ENCODE measurements at places on chromosomes 12 and 14.

GRCh38 chr14:81859046-81859445 is 325.4 kb upstream of the SEL1L start:
- DNase-seq = no peak

DNA sequence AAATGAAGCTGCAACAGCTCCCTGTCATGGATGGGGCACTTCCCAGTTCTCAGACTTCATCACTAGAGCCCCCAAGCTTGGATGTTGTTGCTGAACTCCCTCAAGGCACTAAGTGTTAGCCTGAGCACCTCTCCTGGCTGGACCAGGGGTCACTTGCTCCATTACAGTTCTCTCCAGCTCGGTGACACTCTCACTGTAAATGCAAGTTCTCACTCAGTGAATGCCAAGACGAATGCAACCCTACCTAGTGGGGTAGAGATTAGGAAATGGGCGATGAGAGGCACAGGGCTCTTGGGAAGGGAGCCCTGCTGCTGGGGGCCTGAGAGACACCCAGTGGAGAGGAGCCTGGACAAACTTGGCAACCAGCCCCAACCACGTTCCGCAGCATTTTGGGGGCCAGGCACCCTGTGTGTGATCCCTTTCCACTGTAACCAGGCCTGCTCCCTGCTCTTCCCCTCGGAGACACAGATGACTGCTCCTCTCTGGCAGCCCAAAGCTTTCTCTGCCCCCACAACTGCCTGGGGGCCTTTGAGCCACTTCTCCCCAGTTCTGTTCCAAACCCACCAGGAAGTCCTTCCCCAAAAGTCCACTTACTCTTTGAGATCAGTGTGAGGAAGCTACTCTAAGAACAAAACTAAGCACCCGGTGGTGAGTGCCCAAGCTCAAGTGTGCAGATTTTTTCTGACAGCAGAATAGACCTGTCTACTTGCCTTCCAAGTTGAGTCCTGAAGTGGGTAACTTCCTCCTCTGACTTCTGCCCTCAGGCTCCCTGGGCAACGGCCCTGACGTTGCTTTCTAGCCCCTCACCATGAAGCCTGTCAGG is 8.0 kb upstream of the SELPLG start:
- DNase-seq = no peak

DNA sequence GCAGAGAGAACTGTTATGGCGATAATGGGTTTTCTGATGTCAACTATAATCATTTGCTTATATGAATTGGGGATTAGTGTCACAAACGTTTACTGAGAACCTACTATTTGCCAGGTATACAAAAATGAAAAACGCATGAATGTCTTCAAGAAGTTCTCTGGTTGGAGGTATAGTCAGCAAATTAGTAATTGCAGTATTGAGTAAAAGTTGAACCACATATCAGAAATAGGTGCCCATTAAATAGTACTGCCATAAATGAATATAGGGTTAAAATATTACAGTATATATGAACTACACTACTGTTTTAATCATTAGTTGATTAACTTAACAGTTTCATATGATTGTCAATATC is 60.0 kb downstream of the PTPRB start:
- no peak for DNase-seq

DNA sequence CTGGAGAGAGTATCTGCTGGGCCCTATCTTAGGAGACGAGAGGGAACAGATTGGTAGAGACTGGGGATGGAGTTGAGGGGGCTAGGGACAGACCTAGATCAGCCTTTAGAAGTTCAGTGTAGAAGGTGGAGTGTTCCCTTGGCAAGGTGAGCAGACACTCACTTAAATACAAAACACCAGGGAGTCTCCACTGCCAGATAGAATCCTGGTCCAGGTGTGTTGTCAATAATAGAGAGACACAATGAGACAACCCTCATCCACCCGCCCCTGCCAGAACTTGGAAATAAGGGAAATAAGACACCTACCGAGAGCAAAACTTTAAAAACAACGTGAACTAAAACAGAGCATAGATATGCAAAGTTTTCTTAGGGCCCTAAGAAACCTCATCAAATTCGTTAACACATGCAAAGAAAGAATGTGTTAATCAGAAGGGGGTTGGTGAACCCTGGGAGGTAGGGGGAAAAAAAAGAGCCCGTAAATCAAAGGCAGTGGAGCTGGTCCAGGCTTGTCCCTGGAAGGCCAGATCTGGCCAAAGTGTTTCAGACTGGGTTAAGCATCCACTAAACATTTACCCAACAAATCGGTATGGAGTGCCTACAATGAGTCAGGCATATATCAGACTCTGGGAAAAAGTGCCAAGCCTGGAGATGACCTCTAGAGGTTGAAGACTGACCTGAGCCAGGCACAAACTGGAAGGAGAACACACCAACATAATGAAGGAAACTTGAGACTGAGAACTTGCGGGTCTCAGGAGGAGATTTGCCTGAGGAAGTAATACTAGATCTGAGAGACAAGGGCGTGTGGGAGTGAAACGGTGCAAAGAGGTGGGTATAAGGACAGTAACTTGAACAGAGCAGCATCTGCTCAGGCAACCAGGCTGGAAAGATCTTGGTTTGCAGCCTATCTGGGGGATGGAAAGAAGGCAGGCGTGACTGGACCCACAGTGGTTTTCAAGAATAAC is 37.0 kb upstream of the OTX2 start:
- DNase-seq = peak; percentile 95

GRCh38 chr12:52045794-52046199 is 5.4 kb upstream of the NR4A1 start:
- DNase-seq = no peak

GRCh38 chr14:56000846-56001245 is 117.4 kb upstream of the PELI2 start:
- no peak for DNase-seq

GRCh38 chr12:118052324-118053070 is 8.5 kb downstream of the WSB2 start:
- DNase-seq = peak; percentile 4

GRCh38 chr12:6061660-6062059 is 62.8 kb downstream of the VWF start:
- DNase-seq = no peak

- DNase-seq = no peak
Observed at GRCh38 chr14:71198687-71199086, 291.4 kb downstream of the PCNX1 start.

- DNase-seq = no peak
Observed at GRCh38 chr12:46578190-46578982, 205.8 kb upstream of the SLC38A2 start.

GRCh38 chr12:30902001-30902400 is 24.5 kb upstream of the TSPAN11 start:
- DNase-seq = no peak

- DNase-seq = no peak
Observed at GRCh38 chr12:61011767-61012423, 1248.3 kb upstream of the USP15 start.

- no peak for DNase-seq
Observed at GRCh38 chr12:26255893-26256645, 60.7 kb downstream of the SSPN start.

DNA sequence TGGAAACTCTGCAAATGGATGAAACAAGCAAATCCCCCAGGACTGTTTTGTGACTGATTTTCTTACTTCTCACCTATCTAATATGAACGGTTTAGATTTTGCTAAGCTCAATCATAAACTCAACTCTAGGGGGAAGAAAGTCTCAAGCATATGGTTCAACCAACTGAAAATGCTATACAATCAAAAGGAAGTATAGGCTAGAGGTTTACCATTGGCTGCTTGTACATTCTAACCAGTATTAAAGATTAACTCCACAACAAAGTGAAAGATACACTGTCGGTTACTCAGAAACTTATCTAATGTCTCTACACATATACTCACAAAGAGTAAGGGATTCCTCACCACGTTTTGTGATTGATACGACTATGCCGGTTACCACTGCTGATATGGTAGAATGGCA is 281.8 kb upstream of the SOX5 start:
- no peak for DNase-seq

DNA sequence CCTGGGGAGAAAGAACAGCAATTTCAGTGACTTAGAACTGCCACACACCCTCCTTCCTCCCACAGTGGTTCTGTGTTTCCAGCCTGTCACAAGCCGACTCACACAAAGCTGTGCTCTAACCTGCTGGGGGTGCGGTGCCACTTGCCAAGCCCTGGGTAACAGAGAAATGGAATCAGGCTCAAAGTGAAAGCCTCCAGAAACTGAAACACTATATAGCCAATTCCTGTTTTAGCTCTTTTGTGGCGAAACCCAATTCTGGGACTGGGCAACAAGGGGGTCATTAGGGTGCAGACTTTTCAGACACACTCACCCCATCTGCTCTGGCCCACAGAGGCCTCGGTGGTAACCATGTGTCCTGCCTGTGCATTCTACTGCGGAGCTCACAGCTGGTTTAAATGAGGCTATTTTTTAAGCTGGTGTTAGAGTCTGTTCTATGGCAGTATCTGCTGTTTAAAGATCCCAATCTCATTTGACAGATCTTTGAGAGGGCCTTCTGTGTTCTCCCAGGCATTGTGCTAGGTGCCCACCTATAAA is 15.2 kb upstream of the ACTR6 start:
- DNase-seq = no peak

- no peak for DNase-seq
Observed at GRCh38 chr12:66668311-66668710, 10.6 kb downstream of the GRIP1 start.

DNA sequence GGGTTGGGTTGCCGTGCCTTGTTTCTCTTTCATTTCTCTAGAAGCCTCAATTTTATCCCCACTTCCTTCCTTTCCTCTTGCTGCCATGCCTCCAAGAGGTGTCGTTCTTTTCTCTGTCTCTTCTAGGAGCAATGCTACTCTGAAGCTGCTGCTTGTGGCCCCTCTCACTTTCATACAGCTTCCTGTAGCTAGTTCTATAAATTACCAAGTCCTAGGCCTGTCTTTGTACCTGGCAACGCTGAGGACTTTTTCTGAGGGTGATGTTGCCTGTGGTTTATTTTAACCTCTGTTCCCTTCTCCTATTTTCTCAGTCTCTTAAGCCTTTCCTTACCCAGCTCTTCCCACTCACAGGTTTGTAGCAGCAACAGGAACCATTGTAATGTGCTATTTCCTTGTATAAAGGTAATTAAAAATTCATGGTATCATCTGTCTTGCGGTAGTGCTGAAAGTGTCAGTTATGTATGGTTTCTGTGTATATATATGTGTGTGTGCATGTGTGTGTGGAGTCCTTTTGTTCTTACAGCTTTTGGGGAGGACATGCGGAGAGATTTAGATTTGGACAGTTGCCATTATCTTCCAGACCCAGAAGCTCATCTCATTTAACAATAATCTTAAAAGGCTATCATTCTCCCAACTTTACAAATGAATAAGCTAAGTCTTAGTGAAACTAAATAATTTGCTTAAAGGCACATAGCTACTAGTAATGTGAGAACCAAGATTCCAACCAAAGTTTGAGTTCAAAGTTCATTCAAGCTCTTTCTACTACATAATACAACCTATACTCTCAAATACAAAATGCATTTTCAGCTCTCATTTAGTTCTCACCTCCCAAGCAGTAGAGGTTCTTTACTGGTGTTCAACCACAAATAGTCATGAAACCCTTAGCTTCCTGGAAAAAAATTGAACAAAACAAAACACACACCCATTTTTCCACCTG is 43.8 kb downstream of the DDHD1 start:
- no peak for DNase-seq

DNA sequence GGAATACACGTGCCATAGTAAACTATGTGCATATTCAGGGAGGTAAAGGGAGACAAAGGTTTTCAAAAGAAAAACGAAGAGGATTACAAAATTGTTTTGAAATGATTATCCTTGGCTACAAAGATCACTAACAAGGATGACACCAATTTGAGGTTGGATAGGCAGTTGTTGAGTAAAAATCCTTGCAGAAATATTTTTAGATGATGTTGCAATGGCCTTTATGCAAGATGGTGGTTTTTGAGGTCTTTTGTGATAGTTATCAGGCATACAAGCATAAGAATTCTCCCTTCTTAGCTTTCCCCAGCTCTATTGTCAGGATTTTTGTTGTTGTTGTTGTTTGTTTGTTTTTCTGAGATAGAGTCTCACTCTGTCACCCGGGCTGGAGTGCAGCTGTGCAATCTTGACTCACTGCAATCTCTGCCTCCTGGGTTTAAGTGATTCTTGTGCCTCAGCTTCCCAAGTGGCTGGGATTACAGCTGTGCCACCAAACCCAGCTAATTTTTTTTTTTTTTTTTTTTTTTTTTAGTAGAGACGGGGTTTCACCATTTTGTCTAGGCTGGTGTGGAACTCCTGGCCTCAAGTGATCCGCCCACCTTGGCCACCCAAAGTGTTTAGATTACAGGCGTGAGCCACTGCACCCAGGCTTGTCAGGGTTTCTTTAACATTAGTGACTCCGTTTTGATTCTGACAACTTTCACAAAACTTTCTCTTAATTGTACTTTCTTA is 7.8 kb downstream of the RNASE1 start:
- no peak for DNase-seq
